H4 (cell line): ENCODE measurements at places on chromosomes 7 and 10.

DNA sequence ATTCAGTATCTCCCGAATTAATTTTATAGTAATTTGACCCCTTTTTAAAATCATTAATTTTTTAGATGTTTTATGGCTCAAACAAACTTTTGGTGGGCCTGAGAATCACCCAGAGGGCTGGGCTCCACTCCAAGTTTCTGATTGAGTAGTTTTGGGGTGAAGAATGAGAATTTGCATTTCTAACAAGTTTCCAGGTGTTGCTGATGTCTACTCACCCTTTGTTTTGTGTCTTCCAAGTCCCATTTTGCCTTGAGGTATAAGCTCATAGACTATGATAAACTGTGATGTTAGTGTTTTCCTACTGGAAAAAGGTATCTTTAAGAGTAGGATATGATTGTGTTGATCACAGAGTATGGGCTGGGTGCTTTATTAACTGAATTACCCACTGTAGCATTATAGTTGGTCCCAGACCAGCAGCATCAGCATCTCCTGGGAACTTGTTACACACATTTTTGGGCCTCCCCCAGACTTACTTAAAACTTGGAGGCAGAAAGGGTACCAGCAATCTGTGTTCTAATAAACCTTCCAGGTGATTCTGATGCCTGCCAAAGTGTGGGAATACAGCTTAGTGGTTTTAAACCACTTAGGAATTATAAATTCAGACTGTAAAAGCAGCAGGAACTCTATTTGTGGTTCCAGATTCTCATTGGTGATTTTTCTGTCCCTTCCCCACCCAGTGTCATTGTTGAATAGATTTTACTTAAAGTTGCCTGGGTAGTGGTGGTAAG lies 19.1 kb downstream of the ZNRF2 start:
- no peak for DNase-seq

DNA sequence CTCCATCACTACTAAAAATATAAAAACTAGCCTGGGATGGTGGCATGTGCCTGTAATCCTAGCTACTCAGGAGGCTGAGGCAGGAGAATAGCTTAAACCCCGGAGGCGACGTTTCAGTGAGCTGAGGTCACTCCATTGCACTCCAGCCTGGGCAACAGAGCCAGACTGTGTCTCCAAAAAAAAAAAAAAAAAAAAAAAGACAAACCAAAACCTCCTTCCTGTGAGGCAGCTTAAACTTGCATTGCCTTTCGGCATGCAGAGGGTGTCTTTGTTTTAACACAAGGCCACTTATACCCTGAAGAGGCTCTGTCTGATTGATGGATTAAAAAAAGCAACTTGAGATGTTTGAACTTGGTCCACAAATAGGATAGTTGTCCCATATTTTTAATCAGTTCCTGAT lies 128.4 kb upstream of the RSU1 start:
- DNase-seq = no peak

GRCh38 chr7:15376600-15376999 lies 185.2 kb downstream of the AGMO start:
- DNase-seq = no peak

DNA sequence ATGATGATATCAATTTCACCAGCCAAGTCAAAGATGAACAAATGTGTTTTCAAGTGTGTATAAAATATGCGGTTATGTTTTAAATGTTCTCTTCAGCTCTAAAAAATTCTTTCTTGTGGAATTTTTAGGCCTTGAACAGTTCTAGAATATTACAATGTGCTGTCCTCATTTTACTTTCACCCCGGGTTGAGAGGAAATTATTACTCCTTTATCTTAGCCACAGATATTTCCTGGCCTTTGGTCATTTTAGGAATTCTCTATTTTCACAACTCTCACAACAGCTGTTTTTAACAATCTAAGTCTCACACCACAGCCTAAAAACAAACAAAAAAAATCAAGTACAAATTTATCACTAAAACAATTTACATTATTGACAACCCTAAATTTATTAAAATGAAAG lies 112.2 kb upstream of the HGF start:
- DNase-seq = no peak

GRCh38 chr7:45459476-45459875 lies 114.7 kb upstream of the ADCY1 start:
- DNase-seq = no peak

DNA sequence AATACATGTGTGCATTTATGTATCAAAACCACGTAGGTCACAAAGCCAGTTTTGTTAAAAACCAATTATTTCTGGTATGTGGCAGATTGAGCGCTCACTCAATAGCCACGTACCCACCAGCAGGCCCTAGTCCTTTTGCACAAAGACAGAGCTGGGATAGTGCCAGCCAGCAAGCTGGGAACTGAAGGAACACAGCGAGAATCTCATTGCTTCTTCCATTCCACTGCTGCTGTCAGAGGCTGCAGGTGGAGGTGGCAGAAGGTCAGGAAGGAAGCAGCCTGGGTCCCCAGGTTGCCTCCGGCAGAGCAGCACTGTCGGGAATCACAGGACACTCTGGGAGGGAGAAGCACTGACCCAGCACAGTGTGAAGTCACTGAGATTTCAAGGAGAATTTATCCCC lies 385.5 kb upstream of the PFKP start:
- no peak for DNase-seq

DNA sequence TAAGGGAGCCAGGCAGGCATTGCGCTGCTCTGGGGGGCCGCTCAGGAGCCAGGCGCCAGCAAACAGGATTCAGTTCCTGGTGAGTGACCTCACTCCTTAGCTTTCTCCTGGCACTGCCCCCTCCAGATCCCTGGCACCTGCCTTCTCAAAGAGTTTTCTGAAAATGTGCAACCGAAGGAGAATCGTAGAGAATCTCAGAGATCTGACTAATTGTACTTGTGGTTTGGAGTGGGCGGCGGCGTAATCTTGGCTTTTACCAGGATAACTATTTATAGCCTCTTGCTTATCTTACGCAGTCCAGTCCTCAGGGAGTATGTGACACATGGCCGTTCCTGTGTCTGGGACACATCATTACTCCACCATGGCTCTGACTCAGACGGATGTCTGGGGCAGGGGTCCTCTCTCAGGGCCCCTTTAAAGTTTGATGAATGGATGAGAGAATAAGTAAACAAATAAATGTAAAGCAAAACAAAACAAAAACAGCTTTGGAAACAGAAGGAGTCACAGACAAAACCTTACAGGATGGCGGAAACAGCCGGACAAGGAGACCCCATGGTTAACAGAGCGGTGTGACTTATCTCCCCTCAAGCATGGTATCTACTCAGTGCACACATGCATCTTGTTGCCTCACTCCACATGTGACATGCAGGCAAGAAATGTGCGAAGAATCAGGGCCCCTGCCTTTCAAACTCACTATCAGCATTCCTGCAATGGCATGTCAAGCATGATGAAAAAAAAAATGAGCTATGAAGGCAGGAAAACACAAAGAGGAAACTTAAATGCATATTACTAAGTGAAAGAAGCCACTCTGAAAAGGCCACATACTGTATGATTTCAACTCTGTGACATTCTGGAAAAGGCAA lies 99.7 kb downstream of the TNS3 start:
- peak; percentile 99 for DNase-seq

- no peak for DNase-seq
Observed at GRCh38 chr7:6257675-6258074, 14.7 kb downstream of the CYTH3 start.

GRCh38 chr10:95819620-95820329 lies 63.8 kb downstream of the ENTPD1 start:
- DNase-seq = no peak

GRCh38 chr10:111473361-111473760 lies 396.5 kb downstream of the ADRA2A start:
- no peak for DNase-seq

DNA sequence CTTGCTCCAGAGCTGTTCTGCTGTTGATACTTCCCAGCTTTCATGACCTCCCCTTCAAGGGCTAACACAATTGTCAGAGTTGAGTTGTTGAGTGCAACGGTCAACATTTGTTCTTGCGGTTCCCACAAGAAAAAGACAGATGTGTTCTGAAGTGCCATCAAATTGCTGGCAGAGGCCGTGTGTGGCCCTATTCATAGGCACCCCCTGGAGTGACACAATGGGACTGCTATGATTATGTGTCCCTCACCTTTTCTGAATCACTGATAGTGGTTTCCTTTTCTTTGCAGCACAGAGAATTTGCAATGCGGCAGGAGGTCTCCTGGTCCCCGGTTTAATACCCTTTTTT lies 5.8 kb upstream of the IGFBP1 start:
- no peak for DNase-seq

DNA sequence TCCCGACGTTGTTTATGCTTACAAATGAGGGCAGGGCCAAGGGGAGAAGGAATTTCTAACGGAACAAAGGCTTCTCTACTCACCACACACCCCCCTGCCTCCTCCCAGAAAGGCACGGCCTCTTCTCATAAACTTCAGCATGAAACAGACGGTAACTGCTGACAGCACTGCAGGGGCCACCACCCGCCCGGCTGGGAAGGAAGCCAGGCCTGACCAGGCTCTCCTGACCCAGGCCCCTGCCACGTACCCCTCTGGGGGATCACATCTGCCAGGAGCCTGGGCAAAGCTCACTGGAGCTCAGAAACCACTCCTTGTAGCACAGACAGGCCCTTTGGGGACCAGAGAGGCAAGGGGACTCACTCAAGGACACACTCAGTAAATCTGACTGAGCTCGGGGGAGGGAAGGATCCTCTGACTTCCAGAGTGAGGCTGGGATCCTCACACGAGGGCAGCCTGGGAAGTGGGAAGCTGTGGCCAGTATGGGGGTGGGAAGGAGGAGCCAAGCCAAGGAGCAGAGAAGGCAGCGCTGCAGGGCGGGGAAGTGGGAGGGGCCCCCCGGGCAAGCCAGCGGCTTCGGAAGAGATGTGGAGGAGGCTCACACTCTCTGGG lies 46.1 kb downstream of the ZCCHC24 start:
- peak; percentile 97 for DNase-seq

DNA sequence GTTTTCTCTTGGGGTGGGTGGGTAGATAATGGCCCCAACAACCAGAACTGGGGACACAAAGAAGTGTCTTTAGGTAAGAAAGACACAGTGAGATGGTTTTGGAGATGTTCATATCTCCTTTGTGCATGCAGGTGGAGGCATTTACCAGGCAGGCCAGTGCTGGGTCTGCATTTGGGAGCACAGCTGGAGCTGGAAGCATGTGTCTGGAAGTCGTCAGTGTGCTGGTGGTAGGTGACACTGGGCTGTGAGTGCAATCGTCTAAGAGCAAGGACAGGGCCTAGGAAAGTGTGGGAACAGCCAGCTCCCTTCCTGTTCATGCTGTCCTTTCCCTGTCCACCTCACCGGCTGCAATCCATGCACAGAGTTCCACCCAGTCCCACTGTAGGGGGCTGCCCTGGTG lies 88.3 kb upstream of the ZNF32 start:
- DNase-seq = no peak

DNA sequence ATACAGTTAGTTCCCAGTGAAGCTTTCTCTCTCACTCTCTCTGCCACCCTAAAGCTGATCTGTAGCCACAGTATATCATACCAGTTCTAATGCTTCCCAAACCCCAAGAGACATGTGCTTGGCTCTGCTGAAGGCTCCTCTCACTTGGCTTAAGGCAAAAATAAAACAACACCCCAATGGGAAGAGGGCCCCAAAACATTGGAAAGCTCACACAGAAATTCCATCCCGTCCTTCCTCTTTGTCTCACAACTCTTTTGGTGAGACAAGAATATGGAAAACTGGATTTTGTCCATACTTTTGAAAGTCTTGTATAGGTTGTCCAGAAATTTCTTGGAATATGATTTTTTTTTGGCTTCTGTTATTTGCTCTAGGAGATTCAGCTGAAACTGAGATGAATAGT lies 56.1 kb upstream of the WNT16 start:
- no peak for DNase-seq

DNA sequence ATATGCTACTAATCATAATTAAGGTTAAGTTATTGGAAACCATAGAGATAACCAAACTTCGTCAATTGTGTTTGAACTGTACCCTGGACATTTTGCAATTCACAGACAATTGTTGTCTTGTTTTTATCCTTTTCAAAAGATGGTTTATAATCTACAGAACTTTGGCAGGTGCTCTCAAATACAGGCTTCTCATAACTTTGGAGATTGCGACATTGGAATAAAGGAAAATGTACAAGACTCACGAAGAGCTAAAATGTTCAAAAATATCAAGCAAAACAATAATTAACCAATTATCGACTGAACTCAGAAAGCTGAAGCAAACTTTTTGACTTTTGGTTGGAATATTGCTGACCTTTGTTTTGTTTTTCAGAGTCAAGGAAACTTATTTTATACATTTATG lies 88.4 kb upstream of the GPR22 start:
- DNase-seq = no peak

DNA sequence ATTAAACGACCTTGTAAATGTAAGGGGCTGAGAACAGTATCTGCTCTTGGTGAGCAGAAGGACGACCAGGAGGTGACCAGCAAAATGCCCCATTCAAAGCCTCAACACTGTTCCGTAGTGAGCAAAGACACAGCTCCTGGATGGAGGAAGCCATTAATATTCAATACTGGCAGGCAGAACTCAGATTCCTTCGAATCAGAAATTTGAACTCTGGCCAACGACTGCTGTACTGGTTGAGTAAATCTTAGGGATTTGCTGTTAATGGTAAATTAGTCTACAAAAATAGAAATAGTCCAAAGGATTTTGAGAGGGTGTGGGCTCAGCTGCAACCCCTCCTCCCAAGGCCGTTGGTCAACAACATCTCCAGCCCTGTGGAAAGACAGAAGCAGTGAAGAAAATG lies 130.5 kb upstream of the PFKP start:
- DNase-seq = no peak

GRCh38 chr7:123372368-123372767 lies 162.0 kb downstream of the IQUB start:
- no peak for DNase-seq
